ENCODE measurements at places on chromosomes 3 and 15.

- DNase-seq, result no peak
Measured at GRCh38 chr3:69164296-69164695, 41.9 kb upstream of the LMOD3 start.

GRCh38 chr3:20539666-20540065 lies 353.7 kb upstream of the SGO1 start:
- no peak for DNase-seq

GRCh38 chr15:64859226-64859625 lies 17.5 kb downstream of the PLEKHO2 start:
- DNase-seq, result no peak

GRCh38 chr15:66906668-66907614 lies 158.5 kb upstream of the SMAD3 start:
- DNase-seq, result no peak

- no peak for DNase-seq
Measured at GRCh38 chr3:25038922-25039321, 389.1 kb upstream of the RARB start.

DNA sequence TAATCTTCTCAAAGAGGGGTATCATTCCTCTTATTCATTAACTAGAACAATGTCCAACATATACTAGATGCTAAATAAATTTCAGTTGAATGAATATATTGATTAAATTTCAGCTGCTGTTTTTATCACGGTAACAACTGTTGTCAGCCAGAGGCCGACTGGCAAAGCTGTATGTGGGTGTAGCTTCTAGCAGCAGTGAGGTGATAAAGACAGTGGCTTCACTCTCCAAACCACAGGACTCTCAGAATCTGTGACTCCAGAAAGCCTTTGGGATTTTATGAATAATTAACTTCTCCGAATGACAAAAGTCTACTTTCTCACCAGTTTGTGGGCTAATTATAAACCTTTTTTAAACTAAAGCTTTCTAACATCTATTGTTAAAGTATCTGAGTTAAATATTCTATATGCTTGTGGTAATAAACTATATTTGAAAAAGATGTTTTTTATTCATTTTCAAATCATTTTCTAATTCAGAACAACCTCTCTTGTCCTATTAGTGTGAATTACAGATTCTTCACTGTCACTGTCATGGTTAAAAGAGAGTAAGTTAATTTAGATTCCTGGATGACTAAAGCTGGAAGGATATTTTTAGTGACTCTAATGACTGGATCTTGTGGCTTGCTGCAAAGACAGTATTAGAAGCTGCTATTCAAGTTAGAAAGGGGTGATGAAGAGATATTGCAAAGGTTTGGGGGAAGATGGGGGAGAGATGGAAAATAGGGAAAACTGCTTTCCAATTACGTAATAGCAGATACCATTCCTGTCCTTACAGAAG lies 796.4 kb upstream of the ARPP21 start:
- no peak for DNase-seq

DNA sequence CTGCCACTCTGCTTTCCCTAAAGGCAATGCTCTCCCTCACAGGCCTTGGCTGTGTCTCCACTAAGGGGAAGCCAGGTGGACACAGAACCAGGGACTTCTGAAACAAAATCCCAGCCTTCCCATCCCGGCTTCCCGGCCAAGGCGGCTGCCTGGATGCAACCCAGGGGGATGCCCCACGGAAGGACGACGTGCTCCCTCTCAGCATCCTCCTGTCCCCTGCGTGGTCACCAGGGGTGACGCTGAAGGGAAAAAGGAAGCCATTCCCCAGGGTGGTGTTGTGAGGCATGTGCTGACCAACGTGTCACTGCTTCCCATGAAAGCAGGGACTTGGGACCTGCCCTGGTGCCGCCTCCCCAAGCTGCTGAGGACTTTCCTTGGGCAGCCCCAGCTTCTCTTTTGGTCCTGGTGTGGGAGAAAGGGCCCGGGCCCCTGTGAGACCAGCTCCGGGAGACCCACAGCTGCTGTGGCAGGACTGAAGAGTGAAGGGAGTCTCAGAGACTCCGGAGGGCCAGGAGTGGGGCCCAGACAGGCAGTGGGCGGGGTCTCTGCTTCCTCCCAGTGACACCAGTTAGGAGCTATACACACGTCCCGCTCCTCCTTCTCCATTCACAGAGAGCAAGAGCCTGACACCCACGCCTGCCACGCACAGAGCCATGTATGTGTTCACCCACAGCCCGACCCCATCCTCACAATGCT lies 139.2 kb downstream of the NUP210 start:
- DNase-seq, result no peak

- DNase-seq, result no peak
Measured at GRCh38 chr3:51739110-51739509, 32.2 kb downstream of the GRM2 start.

GRCh38 chr3:19346759-19347158 lies 198.4 kb downstream of the KCNH8 start:
- DNase-seq, result no peak

Measured in activated CD4-positive, alpha-beta T cell treated with anti-CD3 and anti-CD28 coated beads, Interleukin-2, amount 50 U/mL, for 4 hours (primary cell).